ENCODE measurements at places on chromosomes 2 and 18.
A peak's percentile ranks its signal among the peaks of the same experiment; 100 is the strongest.

- DNase-seq = no peak
Measured at GRCh38 chr2:48176876-48177275, 270.6 kb upstream of the FBXO11 start.

GRCh38 chr18:13589943-13590342, 136.4 kb downstream of the FAM210A start:
- no peak for DNase-seq

- no peak for DNase-seq
Measured at GRCh38 chr18:63131106-63131958, 188.2 kb downstream of the BCL2 start.

DNA sequence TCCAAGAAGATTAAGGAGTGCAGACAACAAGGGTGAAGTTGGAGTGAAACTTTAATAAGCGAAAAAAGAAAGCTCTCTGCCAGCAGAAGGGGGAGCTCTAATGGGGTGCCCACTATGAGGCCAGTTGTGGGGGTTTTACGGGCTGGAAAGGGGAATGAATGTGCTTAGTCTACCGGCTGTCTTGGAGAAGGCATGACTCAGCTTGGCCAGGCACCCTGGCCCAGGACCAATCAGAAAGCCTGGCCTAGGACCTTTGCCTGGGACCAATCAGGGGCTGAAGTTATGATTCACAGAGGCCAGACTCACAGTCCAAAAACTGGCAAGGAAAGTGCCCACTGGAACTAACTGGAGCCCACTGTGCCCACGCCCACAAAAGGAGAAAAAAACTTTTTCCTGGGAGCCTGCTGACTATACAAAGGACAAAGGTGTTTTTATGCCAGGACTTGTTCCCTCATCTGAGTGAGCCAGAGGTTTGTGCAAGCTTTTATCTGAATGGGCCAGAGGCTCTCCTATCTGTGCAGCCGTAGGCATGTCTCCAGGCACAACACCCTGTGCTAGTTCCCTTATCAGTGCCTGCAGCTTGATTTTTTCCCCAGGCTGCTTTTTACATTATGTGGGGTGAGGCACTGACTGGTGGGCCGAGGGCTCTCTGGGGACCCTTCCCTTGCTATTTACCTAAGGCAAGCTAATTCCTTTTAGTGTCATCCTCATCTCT, 18.6 kb downstream of the CMPK2 start:
- no peak for DNase-seq

DNA sequence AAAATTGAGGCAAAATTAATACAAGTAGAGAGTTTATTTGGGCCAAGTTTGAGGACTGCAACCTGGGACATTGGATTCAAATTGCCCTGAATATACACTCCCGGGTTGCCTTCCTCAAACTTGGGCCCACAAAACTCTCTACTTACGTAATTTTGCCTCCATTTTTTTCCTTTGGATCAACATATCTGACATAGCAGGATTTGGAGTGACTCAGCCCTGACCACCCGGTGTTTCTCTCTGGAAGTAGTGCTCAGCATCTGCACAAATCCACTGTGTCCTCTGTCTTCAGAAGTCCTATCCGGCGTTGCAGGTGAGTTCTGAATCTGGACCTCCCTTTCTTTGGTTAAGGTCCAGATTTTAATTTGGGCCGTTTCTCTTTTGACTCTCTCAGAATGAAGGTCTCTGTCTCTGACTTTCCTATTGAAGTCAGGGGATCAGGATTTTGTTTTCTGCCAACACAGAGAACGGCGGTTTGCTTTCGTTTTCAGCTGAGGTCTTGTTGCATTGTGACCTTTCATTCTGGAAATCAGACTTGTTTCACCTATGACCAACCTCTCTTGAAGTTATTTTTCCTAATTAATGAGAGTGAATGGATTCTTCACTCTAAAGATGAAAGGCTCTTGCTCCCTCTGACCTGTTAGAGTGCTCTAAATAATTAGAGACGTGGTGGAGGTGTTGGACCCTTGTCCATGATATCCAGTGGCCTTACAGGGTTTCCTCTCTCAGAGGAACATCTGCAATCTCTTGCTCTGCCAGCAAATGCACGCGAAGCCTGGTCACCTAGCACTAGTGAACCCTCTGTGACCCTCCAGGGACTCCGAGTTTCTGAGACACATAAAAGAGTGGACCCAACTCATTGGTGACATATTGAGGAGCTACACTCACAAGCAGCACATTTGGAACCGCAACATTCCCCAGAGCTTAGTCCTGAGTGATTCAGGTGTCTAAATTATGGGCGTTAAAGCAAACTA, 13.6 kb downstream of the TCF23 start:
- no peak for DNase-seq

GRCh38 chr18:37219257-37219656, 346.3 kb downstream of the CELF4 start:
- no peak for DNase-seq

- DNase-seq = no peak
Measured at GRCh38 chr2:142220901-142221300, 90.1 kb upstream of the LRP1B start.

DNA sequence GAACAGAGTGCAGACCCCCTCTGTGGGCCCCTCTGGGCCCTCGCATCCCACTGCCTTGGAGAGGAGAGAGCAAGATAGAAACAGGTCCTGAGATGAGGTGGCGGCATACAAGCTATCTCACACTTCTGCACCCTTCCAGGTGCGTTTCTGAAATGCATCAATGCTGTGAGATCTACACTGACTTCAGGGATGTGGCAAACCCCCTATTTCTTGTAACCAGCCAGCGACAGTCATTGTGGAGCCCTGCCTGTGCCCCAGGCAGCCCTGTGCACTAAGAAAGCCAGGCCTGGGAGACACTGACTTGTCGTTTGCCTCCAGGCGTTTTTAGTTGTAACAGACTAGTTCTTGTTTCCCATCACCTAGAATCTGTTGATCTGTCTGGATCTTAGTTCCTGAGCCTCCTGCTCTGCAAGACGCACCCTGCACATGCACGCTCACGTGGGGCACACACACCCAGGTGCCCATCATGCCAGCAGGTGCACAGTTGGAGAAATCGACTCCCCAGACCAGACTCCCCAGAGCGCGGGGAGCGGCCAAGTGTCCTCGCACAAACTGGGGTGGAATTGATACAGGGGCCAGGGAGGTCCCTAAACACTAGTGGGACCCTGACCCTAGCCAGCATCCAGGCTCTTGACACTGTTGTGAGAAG, 238.0 kb downstream of the FAM210A start:
- no peak for DNase-seq

GRCh38 chr2:216066230-216066629, 15.4 kb downstream of the PECR start:
- no peak for DNase-seq

GRCh38 chr2:48566592-48567310, 36.8 kb downstream of the STON1 start:
- DNase-seq = no peak

GRCh38 chr2:71898375-71898774, 249.3 kb downstream of the CYP26B1 start:
- DNase-seq = no peak

GRCh38 chr2:230958820-230959756, 34.0 kb upstream of the GPR55 start:
- no peak for DNase-seq

- DNase-seq = no peak
Measured at GRCh38 chr2:152093464-152093863, 5.4 kb downstream of the CACNB4 start.

- DNase-seq = no peak
Measured at GRCh38 chr2:235200216-235200615, 248.4 kb downstream of the SH3BP4 start.

- no peak for DNase-seq
Measured at GRCh38 chr2:147910990-147911473, 66.2 kb downstream of the ACVR2A start.

- no peak for DNase-seq
Measured at GRCh38 chr18:11283479-11284161, 134.3 kb upstream of the PIEZO2 start.

DNA sequence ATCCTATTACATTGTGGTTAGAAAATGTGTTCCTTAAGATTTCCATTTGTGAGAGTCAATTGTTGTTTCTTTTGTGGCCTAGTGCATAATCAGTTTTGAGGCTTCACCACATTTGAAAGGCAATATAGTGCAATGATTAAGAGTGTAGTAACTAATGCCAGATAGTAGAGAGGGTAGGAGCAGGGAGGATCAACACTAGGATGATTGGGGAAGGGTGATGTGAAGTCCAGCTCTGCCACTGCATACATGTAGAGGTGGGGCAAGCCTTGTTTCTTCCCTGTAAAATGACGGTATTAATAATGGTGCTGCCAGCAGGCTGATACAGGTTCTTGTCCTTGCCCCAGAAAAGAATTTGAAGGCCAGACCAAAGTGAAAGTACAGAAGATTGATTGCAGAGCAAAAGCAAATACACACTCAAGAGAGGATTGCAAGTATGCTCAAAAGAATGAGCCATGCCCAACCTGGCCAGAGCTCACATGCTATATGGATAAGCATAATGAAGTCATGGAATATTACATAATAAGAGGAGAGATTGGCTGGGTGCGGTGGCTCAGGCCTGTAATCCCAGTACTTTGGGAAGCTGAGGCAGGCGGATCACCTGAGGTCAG, 8.0 kb downstream of the SP100 start:
- DNase-seq = no peak

DNA sequence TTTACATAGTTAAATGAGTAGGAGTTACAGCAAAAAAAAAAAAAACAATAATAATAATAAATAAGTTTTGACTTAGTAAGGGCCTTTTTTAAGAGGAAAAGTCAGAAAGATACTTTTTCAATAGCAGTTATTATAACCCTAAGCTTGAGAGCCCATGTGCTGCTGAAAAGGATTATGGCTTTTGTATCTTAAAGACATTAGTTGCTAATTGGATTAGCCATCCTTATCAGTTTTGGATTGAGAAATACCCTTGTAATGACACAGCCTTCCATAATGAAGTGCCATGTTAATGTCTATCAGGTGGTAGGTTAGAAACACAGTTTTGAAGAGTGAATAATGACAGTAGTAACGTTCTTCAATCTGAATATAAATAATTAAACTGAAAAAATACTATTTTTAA, 554.0 kb downstream of the RIT2 start:
- no peak for DNase-seq

DNA sequence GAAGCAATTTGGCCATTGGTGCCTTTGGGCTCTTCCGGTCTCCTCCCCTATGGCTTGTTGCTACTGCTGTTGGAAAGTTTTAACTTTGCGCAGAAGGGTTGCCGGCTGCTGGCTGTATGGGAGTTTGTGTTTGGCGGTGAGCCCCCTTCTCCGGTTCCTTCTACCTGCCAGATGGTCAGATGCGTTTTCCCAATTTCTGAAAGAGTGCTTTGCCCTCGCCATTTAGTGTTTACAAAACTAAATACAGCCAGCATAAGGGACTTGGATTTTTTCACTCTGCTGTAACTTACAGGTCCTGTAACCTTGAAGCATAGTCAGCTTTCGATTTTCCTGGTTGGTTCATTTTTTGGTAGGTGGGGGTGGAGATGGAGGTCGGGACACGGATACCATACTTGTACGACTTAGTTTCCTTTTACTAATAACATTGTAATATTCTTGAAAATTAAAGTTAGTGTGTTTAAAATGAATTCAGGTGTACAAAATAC, 604 bp downstream of the COQ10B start:
- peak; percentile 37 for DNase-seq

GRCh38 chr2:70475266-70475665, 78.4 kb downstream of the TGFA start:
- no peak for DNase-seq

DNA sequence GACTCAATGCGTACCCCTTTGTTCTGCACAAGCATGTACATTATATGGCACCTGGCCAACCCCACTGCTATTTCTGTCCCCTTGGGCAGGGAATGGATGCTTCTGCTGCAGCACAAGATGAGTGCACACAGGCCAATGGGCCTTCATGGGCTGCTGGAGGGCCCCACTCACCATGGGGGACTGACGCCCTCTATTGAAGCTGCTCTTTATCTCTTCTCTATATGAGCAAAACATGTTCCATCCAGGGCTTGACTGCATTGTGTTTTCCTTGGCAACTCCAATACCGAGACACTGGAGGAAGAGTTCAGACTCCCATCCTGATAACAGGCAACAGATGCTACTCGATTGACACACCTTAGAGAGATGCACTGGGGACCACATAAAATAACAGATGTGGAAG, 251.6 kb upstream of the NCKAP5 start:
- no peak for DNase-seq

GRCh38 chr2:137897082-137897481, 67.2 kb upstream of the HNMT start:
- DNase-seq = no peak

GRCh38 chr2:115684345-115684744, 1241.9 kb downstream of the DPP10 start:
- no peak for DNase-seq

DNA sequence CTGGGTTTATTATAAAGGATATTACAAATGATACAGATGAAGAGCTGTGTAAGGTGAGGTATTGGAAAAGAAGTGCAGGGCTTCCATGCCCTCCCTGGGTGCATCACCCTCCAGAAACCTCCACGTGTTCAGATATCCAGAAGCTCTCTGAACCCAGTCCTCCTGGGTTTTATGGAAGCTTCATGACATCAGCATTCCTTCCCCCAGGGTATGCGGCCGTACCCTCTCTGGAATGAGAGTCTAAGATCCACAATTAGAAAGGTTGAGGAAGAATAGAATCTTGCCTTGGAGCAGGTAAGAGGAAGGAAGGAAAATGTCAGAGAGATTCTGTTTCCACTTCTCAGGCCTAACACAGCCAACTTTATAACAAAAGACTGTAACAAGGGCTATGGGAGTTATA, 208.2 kb upstream of the DCC start:
- no peak for DNase-seq

- no peak for DNase-seq
Measured at GRCh38 chr2:238703436-238703835, 144.4 kb upstream of the TWIST2 start.

GRCh38 chr2:70258532-70258875, 567 bp downstream of the PCYOX1 start:
- no peak for DNase-seq

DNA sequence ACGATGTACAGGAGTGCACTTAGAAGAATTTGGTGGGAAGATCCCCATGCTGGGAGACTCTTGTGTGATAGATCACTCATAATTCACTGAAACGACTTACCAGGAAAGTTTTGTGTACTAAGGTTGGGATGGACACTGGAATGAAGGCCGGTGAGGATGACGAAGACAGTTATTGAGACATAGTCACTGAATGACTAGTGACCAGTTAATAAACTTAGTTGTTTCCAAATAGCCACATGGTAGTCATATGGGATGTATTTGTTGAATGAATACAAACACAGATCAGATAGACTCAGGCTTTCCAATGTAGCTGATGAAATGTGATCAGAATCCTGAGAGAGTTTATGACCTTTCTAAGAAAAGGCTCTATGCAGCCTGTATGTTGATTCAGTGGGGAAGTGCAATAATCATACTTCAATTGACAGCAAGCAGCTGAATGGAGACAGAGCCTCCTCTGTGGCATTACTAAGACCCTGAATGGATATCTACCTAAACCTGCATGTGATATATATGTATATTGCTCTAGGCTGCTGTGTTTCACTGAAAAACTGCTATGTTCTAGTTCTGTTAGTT, 20.4 kb downstream of the GDF7 start:
- DNase-seq = no peak

DNA sequence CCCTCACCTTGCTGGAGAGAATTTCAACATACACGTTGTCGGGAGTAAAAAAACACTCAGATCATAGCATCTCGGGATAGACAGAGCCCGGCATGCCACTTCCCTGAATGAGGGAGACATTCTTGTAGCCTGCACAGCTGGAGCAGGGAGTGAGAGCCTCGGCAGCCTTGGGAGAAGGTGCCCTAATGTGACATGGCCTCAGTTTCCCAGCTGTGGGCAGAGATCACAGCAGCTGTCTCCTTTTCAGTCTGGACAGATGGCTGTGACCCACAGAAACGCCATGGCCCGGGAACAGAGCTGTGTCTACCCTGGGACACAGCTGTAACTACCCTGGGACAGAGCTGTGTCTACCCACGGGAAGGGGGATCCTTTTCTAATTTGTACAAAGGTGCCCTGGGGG, 55.9 kb downstream of the HS1BP3 start:
- no peak for DNase-seq

All from GM12892 (cell line).